ENCODE measurements at places on chromosomes 5 and 9.

DNA sequence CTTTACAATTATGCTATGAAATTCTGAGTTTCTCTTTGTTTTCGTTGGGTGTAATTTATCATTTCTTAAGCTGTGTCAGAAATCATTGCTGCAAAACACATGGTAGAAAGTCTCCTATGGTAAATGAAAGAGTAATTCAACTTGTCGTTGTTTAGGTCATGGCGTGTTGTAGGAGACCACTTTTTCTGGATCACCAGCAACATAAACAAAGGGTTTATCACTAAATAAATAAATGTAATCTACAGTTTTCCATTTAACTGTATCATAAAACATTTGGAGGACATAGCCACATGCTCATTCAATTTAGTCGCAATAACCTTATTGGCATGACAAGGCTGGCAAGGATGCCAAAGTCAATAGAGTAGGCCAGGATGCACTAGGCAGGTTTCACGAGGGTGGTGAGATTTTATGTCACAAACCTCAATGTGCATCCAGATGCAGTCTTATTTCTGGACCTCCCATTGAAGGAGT, 154.4 kb upstream of the ERCC6L2 start:
- DNase-seq, result no peak

DNA sequence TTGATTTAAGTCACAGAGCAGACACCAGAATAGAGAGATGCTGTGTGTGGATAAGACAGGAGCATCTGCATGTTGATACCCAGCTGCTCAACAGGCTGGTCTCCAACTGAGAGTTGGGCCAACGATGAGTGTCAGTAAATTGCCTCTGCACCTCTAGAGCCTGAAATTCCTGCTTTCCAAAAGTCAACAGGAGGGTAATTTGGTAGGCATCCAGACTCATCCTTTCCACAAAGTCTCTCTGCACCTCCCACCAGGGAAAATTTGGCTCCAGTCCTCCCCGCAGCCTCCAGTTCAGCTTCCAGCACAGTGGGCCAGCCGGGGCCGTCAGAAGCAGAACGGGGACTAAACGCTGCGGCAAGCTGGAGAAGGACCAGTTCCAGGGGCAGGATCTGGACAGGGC, 136.9 kb downstream of the RFK start:
- DNase-seq, result no peak

DNA sequence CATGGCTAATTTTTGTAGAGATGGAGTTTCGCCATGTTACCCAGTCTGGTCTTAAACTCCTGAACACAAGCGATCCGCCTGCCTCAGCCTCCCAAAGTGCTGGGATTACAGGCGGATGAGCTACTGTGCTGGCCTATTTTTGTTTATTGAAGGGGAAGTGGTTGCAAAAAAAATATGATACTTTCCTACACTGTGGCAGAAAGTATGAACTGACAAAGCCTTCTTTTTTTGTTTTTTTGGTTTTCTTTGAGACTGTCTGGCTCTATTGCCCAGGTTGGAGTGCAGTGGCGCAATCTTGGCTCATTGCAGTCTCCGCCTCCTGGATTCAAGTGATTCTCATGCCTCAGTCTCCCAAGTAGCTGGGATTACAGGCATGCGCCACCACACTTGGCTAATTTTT, 50.9 kb downstream of the OSTF1 start:
- no peak for DNase-seq

- peak; percentile 23 for DNase-seq
Observed at GRCh38 chr9:124218438-124218982, 39.2 kb upstream of the NEK6 start.

DNA sequence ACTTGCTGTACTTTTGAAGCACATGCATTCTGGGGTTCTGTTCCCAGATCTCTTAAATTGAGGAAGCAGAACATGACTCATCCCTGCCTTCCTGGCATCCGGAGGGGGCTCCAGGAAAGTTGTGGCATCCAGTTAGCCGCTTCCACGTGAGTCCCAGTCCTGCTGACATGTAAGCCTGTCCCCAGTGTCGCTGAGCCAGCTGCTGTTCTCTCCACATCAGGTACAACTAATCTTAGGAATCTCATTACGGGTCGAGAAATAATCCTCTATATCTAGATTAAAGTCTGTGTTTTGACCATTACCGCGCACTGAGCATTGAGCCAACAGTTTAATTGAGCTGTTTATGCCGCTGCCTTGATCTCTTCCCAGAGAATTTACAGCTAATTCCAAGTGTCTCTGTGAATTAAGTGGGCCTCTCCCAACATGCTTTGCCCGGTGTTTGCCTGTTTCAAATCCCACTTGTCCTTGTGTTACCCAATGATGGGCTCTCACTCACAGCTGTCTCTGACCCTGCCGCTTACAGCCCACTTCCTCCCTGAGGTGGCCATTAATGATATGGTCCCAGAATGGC, 10.5 kb upstream of the SHB start:
- no peak for DNase-seq

DNA sequence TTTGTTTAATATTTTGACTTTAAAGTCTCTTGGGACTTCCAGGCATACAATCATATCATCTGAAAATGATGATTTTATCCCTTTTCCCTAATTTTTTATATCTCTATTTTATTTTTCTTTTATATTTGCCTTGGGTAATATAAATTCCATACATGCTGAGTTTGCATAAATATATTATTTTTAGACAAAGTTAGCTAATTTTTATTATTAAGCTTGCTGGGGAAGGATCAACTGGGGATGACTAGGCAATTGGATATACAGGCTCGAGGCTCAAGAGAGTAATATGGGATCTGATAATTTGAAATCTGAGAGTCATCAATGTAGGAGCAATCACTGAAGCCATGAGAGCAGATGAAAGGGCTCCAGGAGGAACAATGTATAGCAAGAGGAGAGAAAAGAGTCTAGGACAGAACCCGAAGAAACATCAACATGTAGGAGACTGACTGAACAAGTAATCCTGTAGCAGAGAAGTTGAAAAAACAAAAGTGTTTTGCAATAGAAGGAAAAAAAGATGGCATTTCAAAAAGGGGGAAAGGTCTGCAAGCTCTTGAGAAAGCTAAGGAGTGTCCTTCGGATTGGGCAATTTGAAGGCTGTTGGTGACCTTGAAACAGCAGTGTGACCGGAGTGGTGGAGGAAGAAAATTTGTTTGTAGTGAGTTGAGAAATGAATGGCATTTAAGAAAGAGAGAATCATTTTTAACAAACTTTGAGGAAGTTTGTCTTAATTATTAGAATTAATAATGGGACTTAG, 17.0 kb upstream of the RHOBTB3 start:
- DNase-seq, result no peak

DNA sequence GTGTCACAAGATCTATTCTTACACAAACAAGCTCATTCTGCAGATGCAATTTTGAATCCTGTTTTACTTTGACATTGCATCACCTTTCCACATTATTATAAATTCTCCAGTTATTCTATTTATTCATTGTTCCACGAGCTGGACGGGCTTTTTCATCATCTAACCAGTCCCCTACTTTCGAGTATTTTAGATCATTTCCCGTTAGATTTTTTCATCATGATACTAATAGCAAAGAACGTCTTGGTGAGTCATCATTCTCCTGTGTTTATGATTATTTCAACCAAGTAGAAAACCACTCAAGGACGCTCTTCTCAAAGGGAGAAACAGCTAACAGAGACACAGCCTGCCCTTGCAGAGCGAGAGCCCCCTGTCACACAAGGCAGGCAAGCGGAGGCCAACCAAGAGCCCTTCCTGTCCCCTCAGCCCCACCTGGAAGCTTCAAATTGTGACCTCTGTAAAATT, 15.1 kb downstream of the BBLN start:
- DNase-seq, result no peak

DNA sequence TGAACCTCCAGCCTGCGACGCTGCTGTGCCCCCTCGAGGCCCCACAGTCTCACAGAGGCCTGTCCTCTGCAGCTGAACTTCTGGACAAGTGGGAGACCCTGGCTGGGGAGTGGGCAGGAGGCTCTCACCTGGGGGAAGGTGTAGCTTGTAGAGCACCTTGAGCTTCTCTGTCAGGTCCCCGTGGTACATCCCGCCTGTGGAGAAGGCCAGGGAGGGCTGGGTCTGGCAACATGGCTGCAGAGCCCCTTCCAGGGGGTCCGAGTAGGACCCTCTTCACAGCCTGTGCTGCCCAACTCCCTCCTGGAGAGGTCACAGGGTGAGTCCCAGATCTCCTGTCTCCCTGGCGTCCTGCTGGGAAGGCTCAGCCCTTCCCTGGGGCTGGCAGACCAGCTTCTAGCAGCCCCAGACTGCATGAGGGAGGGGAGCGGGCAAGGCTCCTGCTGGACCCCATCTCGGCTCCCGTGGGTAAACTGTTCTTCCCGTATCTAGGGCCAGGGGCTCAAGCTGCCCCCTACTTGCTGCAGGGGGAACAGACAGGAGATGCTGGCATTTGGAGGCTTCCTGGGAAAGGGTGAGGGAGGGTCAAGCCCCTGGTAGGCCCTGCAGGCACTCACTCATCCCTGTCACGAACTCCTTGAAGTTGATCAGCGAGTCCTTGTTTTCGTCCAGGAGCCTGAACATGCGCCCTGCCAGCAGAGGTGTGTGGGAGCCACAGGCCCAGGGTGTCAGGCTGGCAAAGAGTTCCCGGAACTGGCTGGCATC, 11.2 kb upstream of the MRNIP start:
- DNase-seq, result no peak

- no peak for DNase-seq
Observed at GRCh38 chr9:99822109-99822805, 572 bp downstream of the NR4A3 start.

- no peak for DNase-seq
Observed at GRCh38 chr5:62343428-62343827, 37.4 kb downstream of the KIF2A start.

- no peak for DNase-seq
Observed at GRCh38 chr5:77180167-77181081, 30.1 kb upstream of the PDE8B start.

GRCh38 chr9:137750007-137750406, 127.6 kb upstream of the CACNA1B start:
- DNase-seq, result no peak

GRCh38 chr9:110125763-110126351, 82.1 kb downstream of the C9orf152 start:
- no peak for DNase-seq

DNA sequence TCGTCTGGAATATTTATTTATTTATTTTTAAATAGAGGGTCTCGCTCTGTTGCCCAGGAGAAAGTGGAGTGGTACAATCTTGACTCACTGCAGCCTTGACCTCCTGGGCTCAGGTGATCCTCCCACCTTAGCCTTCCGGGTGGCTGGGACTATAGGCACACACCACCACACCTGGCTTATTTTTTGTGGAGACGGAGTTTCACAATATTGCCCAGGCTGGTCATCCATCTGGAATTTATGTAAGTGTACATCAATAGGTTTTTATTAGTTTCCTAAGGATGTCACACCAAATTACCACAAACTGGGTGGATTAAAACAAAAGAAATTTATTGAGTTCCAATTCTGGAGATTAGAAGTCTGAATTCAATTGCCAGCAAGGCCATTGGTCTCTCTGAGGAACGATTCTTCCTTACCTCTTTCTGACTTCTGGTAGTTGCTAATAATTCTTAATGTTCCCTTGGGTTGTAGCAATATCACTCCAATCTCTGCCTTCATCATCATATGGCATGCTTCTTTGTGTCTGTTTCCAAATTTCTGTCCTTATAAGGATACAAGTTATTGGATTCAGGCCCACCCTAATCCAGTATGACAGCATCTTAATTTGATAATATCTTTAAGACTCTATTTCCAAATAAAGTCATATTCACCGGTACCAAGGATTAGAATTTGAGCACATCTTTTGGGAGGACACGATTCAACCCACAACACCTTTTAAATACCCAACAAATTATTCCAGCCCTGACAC, 16.3 kb upstream of the RAD23B start:
- DNase-seq, result no peak

DNA sequence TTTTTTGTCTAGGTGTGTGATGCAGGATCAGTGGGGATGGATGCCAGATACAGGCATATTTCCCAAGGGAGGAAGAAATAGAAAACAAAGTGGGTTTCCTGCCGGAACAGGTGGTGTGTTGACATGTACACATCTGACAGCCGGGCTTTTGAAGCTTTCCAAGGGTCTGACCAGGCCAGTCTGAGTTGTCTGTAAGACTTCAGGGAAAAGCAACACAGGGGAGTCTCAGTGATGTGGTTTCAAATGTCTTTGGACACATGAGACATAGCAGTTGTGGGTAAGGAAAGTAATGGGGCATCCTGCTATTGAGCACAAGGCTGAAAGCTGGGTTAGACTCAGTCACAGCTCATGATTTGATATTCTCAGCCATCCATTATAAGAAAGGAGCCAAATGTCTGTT, 274.9 kb downstream of the PIK3R1 start:
- DNase-seq, result no peak

- no peak for DNase-seq
Observed at GRCh38 chr5:172595596-172596455, 45.2 kb upstream of the NEURL1B start.

- no peak for DNase-seq
Observed at GRCh38 chr5:33488558-33489355, 48.0 kb downstream of the TARS1 start.

All from NK-92 treated with Interleukin-12 subunit alpha and Interleukin-12 subunit beta, amount 100 ng/mL, for 24 hours (cell line).